ENCODE measurements at places on chromosomes 2 and 18.

DNA sequence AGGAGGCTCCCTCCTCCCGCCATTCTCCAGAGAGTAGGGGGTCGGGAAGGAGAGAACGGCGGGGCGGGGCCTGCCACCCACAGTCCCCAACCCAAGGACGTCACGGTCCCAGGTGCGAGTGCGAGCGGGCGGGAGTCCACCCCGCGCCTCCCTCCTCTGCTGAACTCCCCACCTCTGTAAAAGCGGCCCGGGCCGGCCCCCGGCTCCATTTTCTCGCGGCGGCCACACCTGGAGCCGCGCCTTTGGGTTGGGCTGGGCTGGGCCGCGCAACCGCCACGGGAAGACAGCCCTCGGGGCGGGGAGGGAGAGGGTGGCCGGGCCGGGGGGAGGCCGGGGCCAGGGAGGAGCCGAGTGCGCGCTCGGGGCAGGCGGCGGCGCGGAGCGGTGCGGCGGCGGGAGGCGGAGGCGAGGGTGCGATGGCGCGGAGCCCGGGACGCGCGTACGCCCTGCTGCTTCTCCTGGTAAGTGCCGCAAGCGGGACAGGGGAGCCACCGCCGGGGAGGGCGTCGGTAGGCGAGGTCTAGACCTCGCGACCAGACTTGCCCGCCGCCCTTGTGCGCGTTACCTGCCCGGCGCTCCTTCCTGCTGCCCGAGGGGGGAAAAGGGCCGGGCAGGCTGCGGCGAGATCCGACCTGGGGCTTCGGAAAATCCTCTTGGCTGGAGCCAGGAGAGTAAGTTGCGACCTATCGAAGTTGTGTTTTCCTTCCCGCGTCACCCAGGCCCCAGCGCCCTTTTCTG lies at the start of gene DSG2:
DSG2 (plus strand) TSS at position 342 of the 738 bp plus-strand sequence; CDS start at position 417, 75 bp downstream.
- peak; percentile 22 for DNase-seq

DNA sequence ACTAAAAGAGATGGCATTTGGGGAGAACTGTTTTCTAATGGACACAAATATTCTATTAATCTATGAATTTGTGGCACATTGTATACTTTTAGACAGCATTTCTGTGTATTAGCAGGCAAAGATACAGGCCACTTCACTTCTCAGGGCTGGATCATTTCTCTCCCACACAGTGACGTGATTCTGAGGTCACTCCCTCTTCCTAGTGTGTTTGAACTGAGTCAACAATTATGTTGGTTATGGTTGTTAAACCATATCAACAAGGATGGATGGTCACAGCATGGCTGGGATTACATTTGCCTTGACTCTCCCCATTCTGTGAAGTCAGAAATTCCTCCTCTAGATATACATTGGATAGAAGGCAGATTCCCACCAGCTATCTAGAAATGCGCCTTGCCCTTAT lies 11.6 kb downstream of the NOSTRIN start:
- DNase-seq, result no peak

DNA sequence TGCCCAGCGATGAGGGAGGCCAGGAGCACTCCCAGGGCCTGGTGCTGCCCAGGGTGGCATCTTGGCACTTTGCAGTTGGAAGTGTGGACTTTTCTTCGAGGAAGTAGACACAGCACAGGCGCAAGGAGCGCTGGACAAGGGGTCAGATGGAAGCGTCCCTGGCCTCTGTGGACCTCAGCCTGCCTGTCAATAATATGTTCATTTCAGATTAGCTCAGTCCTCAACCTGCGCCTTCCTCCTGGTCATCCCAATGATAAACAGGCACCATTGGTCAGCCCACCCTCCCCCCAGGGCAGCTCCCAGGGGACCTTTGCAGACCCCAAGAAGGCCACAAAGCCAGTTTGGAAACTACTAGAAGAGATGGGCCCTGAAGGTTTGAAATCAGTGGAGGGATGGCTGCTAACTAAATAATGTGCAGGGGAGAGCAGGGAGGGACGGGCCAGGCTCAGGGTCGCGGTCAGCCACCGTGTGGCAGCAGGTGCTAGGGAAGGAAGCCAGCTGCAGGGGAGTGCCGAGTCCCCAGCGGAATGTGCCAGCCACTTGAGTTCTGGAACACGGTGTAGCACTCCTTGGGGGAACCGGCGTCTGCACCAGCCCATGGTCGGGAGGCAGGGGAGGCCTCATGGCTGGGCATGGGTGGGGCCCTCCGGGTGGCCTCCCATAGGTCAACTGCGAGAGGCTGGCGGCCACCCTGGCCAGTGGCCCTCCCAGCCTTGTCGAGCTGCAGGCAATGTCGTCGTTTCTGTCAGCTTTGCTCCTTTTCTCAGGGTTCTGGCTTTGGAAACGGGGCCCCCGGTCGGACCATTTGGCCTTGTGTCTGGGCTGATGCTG lies 59.9 kb downstream of the ADI1 start:
- no peak for DNase-seq

- no peak for DNase-seq
Measured at GRCh38 chr2:228355897-228356296, 174.4 kb upstream of the SPHKAP start.

- no peak for DNase-seq
Measured at GRCh38 chr2:188158337-188159100, 133.2 kb upstream of the GULP1 start.

GRCh38 chr18:9380621-9381395 lies 46.2 kb downstream of the TWSG1 start:
- DNase-seq, result no peak

DNA sequence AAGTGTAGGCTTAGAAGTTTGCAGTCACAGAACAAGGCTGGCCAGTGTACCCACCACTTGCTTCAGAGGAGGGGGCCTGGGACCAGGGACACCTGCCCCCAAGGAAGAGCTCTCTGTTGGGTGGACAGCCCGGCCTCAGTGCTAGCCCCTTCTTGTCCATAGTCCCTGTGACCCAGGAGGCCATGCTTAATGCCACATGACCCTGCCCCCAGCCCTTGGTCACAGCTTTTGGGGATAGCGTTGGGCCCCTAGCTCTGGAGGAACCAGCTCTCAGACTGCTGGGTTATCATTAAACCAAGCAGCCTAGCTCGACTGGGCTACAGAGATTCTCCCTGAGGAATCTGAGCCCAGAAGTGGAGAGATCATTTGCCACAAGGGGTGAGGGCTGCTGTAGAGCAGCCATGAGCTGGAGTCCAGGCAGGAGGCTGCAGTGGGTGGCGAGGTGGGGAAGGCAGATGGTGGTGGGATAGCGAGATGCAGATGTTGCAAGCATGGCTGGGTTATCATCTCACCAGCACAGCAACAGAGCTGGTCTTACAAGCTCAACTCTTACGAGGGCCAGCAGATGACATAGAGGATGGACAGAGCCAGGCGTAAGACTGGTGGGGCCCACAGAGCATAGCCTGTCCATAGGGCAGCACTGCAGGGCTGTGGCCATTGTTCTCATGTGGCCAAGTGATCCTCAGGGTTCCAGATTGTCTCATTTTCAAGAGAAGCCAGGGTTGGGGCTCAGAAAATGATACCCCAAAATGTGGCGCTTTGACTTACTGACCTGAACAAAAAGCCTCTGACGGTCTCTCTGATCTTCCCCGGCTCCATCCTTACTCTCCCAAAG lies 7.2 kb upstream of the TMEM37 start:
- no peak for DNase-seq

- no peak for DNase-seq
Measured at GRCh38 chr2:238703053-238703415, 144.9 kb upstream of the TWIST2 start.

- no peak for DNase-seq
Measured at GRCh38 chr18:23814991-23815614, 125.8 kb downstream of the LAMA3 start.

DNA sequence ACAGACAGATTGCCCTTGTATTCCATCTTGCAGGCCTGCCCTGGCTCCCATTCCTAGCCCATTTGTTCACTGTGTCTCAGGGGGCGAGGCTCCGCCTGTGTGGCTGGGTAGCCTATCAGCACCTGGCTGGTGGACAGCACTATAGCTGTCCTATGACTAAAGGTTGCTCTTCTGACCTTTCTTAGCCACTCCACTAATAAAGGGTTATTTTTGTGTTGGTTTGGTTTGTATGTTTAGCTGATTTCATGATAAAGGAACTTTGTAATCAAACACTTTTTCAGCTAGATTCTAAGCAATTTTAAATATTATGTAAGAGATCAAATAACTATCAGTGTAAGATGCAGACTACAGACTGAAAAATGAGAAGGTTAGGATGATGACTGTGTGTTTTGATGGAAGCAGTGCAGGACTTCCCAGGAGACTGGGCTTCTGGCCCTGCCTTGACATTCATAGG lies 72.2 kb downstream of the CRIM1 start:
- DNase-seq, result no peak

DNA sequence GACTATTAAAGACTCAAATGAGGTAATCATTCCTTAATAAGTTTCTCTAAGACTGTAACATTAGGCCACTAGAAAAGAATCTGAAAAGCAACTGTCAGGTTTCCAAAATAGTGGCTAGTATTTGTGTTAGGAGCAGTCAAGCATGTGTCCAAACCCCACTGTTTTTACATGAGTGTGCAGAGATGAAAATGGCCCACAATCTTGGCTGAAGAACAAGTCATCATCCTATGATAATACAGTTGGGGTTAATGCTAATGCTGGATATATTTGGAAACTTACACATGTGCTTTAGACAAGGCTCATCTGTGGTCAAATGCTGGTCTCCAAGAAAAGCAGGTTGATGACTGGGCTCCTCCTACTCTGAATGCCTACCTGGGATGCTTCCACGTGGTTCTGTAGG lies 73.6 kb downstream of the MAIP1 start:
- no peak for DNase-seq

DNA sequence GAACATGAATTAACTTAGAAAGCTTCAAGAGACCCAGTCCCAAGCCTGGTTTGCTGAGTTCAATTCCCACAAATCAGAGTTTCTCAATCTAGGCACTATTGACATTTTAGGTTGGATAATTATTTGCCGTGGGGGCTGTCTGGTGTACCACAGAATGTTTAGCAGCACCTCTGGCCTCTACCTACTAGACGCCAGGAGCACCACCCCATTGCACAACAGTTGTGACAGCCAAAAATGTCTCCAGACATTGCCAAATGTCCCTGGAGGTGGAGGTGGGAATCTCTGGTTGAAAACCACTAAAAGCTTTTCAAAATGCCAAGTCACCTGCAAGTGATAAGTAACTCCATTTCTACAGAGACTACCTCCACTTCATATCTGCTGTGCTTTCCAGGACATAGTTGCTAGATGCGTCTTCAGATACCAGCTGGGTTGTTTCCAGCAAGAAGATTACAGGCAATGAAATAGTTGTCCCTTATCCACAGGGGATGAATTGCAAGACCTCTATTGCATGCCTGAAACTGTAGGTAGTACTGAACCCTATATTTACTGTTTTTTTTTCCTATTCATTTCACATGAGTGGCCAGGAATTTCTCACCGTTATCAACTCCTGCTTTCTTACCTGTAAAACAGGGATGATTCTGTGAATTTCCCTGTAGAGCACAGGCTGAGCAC lies 554.3 kb downstream of the ZEB2 start:
- DNase-seq, result no peak

- no peak for DNase-seq
Measured at GRCh38 chr2:68653034-68653433, 9.7 kb downstream of the PROKR1 start.

DNA sequence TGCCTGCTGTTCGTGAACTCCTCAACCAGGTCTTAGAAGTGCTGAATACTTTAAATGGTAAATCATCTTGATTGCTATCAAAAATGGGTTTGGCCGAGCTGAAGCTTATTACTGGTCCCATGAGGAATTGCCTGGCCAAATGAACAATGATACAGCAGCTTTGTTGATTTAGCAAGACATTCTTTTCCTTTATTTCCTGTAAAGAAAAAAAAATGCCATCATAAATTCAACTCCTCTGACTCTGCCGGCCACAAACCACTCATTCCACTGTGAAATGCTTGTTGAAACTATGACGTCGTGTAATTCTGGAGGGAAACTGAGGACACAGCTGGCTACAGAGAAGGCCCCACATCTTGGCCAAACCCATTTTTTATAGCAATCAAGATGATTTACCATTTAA lies 74.2 kb upstream of the ID2 start:
- no peak for DNase-seq

GRCh38 chr18:13252686-13253410 lies 34.3 kb downstream of the LDLRAD4 start:
- no peak for DNase-seq

GRCh38 chr2:121130301-121130850 lies 154.6 kb downstream of the TFCP2L1 start:
- DNase-seq, result no peak

DNA sequence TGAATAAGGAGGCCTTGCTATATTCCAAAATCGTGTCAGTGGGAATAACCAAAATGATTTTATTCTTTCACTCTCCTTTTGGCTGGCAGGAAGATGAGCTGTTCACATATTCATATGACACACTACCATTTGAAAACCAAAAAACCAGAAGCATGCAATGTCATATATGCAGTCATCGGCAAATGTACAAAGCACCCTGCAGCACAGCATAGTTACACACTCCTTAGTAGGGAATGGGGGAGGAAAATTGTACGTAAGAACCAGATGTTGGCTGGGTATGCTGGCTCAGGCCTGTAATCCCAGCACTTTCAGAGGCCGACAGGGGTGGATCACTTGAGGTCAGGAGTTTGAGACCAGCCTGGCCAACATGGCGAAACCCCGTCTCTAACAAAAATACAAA lies 176.6 kb downstream of the GFPT1 start:
- DNase-seq, result no peak

DNA sequence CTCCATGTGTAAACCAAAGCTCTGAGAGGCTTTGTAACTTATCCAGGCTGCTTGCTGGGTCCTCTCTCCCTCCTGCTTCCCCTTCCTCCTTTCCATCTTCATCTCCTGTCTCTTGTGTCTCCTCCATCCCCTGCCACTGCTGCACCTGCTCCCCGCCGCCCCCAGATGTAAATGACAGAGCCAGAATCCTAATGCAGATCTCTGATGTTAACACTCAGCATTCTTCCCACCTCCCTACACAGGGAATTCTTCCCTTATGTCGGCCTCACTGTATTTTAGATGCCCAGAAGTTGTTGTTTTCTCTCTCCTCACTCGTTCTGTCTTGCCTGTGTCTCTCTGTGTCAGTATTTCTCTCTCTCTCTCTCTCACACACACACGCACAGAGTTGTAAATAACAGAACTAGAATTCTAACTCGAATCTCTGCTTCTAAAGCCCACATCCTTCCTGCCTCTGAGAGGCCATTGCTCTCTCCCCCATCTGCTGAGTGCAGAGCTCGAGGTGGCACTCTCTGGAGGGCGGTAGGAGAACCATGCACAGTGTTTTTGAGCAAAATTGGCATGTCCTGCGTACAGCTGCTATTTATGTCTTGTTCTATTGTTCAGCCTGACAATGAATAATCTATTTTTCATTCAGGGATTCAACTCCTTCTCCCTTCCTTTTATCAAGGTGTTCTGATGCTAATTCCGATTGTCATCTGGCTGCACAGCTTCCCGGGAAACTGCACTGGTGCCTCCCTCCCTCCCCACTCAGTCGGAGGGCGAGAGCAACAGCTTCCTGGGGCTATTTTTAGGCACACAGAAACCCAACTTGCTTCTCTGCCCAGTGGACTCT lies 219.9 kb downstream of the SH3RF3 start:
- DNase-seq, result no peak

- DNase-seq, result no peak
Measured at GRCh38 chr18:37483221-37483971, 82.2 kb downstream of the CELF4 start.

DNA sequence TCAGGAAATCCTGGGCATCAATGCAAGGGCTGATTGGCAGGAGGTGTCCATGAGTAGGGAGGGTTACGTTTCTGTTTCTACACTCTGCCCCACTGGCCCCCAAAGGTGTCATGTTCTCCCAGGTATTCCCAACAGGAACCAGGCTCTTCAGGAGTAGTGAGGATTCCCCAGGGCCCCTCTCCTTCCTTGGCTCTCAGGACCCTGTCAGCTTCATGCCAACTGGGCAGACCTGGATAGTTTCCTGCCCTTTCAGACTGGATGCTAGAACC lies 480.6 kb upstream of the HS6ST1 start:
- DNase-seq, result no peak

Measured in stimulated activated CD4-positive, alpha-beta T cell treated with anti-CD3 and anti-CD28 coated beads, Interleukin-1b, Interleukin-23, amount 100 ng/mL, for 24 hours (primary cell).